ENCODE measurements at places on chromosomes 11 and 22.
A peak's percentile ranks its signal among the peaks of the same experiment; 100 is the strongest.

DNA sequence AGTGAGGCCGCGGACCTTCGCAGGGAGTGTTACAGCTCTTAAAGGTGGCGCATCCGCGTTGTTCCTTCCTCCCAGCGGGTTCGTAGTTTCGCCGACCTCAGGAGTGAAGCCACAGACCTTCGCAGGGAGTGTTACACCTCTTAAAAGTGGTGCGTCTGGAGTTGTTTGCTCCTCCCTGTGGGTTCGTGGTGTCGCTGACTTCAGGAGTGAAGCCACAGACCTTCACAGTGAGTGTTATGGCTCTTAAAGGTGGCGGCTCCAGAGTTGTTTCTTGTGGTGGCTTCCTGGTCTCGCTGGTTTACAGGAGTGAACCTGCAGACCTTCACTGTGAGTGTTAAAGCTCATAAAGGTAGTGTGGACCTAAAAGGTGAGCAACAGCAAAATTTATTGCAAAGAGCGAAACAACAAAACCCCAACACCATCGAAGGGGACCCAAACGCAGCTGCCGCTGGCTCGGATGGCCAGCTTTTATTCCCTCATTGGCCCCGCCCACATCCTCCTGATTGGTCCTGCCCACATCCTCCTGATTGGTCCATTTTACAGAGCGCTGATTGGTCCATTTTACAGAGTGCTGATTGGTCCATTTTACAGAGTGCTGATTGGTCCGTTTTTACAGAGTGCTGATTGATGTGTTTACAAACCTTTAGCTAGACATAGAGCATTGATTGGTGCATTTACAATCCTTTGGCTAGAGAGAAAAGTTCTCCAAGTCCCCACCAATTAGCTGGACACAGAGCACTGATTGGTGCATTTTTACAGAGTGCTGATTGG lies 1.2 kb upstream of the TMEM45B start:
- peak; percentile 64 for DNase-seq

GRCh38 chr11:12303421-12304149 lies 73.8 kb upstream of the PARVA start:
- DNase-seq = no peak

- no peak for DNase-seq
Observed at GRCh38 chr11:114219559-114220349, 76.4 kb upstream of the NNMT start.

GRCh38 chr22:35766654-35767580 lies 49.2 kb downstream of the APOL5 start:
- no peak for DNase-seq

GRCh38 chr22:18091478-18091877 lies 13.7 kb downstream of the PEX26 start:
- no peak for DNase-seq

DNA sequence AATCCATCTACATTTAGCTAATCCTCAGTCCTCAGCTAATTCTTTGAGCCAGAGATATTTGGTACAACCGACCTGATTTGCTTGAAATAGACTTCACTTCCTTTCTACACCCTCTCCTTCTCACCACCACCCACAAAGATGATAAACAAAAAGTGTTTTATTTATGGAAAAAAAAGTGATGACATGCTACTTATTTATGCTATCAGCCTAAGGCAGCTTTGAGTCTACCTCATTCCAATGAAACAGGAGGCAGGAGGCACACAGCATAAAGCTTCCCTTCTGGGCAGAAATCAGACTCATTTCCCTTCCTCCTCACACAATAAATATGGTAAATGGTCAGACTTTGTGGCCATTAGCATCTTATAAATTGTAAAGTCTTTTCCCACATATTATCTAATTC lies 325.7 kb downstream of the SOX6 start:
- DNase-seq = no peak

GRCh38 chr11:85316967-85317366 lies 310.2 kb downstream of the DLG2 start:
- DNase-seq = no peak

DNA sequence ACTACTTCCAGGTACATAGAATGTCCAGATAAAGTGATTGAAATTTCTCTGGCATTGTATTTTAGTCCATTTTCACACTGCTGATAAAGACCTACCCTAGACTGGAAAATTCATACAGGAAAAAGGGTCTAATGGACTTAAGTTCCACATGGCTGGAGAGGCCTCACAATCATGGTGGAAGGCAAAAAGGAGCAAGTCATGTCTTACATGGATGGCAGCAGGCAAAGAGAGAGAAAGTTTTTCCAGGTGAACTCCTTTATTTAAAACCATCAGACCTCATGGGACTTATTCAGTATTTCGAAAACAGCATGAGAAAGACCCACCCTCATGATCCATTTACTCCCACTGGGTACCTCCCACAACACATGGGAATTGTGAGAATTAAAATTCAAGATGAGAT lies 1359.7 kb upstream of the RAG2 start:
- DNase-seq = no peak

DNA sequence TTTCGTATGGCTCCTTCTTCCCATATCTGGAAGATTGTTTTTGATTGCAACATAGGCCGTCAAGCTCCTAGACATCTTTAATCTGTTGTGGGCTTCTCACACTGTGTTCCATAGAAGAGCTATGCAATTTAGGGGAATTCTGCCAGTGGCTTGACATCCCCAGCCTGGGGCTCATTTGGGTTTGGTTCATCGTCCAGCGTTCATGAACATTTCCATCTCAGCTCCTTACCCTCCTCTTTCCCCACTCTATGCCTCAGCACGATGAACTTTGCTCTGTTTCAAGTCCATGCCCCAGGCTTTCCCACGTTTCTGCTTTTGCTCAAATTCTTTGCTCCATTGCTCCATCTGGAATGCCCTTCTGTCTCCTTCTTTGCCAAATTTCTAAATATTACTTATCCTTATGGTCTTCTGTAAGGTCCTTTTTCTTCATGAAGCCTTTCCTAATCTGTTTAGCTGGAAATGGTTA lies 26.1 kb upstream of the CLMP start:
- no peak for DNase-seq

GRCh38 chr11:70522309-70522592 lies 123.9 kb downstream of the CTTN start:
- no peak for DNase-seq

- no peak for DNase-seq
Observed at GRCh38 chr11:32325187-32325586, 110.2 kb downstream of the WT1 start.

GRCh38 chr11:30585892-30586250 lies 282 bp downstream of the MPPED2 start:
- DNase-seq = no peak

DNA sequence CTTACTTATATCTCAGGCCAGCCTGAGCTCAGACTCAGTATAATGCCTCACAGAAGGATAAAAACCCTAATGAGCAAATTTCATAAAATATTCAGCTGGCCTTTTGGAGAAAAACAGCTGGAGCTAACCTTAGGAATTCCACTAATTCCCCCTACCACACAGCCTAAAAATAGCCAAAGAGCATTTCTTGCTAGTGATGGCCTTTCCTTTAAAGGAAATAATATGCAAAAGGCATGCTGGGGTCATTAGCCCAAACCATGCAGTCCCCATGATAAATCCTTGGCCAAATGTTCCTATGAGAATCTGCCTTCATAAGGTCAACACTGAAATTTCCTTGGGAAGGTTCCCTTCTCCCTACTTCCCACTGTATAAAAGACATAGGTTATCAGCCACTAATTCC lies 38.2 kb downstream of the SYTL2 start:
- no peak for DNase-seq

GRCh38 chr11:108524422-108524821 lies 26.2 kb upstream of the POGLUT3 start:
- no peak for DNase-seq

- no peak for DNase-seq
Observed at GRCh38 chr11:3186166-3186953, 21.2 kb upstream of the OSBPL5 start.

- no peak for DNase-seq
Observed at GRCh38 chr11:47233989-47234668, 14.5 kb downstream of the ACP2 start.

GRCh38 chr11:128453444-128454336 lies 133.7 kb downstream of the ETS1 start:
- no peak for DNase-seq

DNA sequence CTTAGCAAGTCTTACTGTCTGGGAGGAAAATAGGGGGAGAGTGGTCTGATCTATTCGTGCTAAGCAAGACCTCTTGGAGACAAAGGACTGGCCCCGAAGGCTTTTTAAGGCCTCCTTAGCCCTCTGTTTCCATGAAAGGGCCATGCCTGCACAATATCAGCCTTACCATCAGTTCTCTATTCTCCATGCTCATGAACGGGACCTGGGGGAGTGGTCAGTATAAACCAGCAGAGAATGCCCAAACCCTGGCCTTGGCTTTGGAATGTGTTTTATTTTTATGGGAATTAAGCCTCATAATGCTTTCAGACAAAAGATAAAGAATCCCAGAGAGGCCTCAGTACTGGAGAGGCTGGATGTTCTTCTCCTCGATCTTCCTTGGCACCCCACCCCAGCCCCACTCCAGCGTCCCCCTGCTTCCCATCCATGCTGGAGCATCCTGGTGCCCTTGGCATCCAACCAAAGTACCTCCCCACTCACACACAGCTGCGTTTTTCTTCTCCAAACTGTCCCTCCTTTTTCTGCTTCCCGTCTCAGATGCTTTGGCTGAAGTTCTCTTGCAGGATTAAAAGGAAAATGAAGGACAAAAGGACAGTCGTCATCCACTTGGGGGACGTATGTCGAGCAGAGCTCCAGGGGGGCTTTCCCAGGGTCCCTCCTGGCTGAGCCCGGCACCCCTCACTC lies 18.6 kb downstream of the FXYD6 start:
- no peak for DNase-seq

DNA sequence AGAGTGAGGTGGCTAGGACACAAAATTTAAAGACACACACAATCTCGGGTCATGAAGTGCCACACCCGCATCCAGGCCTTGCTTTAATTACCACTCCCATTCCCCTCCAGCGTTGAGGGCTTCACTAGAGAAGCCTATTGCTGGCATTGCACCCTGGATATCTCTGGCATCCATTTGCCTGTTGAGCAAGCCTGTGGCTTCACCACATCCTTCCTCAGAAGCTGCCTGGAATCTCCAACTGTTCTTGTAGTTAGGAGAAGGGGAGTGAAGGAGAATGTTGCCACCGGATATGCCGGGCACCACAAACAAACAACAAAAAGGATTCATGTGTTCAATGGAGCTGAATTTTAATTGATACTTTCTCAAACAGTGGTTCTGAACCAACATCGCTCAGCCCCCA lies 34.4 kb upstream of the RCN1 start:
- no peak for DNase-seq

Data from stimulated activated CD4-positive, alpha-beta T cell treated with anti-CD3 and anti-CD28 coated beads, Interleukin-15, amount 100 ng/mL, for 1 hour (primary cell).